ENCODE measurements at places on chromosomes 7 and 10.

DNA sequence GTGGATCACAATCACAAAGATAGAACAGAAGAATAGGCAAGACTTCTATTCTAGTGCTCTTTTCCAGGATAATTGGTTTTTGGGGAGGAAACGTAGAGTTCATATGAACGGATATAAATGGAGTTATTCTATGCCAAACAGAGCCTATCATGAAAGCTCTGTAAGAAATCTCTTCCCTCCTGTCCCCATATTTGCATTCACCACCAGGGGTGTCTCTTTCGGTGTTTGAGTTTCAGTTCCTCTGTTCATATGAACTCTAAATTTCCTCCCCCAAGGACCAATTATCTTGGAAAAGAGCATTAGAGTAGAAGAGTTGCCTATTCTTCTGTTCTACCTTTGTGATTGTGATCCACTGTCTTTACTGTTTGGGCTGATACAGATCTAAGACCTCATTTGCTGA lies 48.3 kb upstream of the CDC14C start:
- DNase-seq, result no peak

- no peak for DNase-seq
Measured at GRCh38 chr7:121006711-121007315, 18.3 kb downstream of the CPED1 start.

DNA sequence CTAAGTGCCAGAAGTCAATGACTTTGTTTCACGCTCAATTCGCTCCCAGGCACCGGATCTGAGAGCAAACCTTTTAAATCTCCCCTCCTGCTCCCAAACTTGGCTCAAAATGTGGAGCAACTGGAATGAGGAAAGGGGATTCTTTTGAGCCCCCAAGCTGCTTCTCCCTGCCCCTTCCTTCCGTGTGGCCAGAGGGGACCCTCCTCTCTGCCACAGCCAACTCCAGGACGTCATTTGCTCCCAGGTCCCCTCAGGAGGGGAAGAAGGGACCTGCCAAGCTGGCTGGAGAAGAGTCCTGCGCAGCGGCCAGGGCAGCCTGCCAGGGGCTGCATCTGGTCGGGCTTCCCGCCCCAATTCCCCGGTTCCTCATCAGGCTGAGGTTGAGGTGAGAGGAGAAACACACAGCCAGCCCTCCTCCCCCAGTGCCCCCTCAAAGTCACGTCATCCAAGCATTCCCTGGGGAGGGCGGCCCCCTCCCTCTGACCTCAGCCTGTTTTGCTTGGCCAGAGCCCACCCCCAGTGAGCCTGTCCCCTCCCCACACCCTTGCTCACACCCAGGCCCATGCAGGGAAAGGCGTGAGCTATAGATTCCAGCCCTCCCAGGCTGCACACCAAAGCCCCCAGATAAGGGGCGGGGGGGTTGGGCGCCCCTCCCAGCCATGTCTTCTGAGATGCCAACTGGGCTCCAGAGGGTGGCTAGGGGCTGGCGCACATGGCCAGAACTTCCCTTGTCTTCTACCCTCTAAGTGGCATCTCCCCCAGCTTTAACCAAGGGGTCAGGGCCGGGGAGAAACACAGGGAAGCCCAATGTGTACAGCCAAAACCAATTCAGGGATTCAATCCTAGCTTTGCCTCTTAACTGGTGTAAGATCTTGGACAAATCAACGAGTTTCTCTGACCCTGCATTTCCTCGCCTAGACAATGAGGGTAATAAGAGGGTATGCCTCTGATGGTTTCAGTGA lies 35.0 kb downstream of the SH3PXD2A start:
- DNase-seq, result no peak

DNA sequence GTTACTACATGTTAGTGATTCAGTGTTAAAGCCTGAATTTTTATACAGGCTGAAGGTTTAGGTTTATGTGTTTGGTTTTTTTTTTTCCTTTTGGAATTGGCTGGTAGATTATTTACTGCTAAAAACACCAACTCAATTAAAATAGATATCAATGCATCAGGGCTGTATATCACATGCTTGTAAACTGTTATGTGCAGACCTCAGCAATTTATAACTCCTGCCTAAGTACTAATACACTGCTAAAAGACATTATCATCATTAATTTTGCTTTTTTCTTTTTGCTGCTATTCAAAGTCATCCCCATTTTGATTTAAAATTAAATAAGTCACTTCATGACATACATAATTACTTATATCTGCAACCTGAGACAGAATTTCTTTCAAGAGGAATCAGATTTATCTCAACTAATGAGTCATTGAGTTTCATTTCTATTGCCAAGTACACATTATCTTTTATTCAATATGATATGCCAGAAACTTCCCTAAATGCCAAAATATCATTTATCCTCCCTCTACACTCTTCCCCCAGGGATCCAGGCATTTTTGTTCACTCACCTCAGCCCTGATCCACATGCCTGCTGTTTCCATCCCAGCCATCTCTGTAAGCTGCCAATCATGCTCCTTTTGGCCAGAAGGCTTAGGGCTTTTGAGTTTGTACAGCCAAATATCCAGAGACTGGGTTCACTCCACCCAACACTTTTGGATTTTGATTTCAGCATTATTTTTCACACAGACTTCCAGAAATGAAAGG lies 98.5 kb downstream of the POLR1F start:
- no peak for DNase-seq

GRCh38 chr10:2731940-2732339 lies 335.4 kb upstream of the PFKP start:
- no peak for DNase-seq

- DNase-seq, result no peak
Measured at GRCh38 chr10:65213170-65213569, 1692.0 kb downstream of the REEP3 start.

- no peak for DNase-seq
Measured at GRCh38 chr7:124930655-124931597, 1.3 kb upstream of the POT1 start.

- DNase-seq, result no peak
Measured at GRCh38 chr7:27933671-27934565, 194.0 kb downstream of the TAX1BP1 start.

DNA sequence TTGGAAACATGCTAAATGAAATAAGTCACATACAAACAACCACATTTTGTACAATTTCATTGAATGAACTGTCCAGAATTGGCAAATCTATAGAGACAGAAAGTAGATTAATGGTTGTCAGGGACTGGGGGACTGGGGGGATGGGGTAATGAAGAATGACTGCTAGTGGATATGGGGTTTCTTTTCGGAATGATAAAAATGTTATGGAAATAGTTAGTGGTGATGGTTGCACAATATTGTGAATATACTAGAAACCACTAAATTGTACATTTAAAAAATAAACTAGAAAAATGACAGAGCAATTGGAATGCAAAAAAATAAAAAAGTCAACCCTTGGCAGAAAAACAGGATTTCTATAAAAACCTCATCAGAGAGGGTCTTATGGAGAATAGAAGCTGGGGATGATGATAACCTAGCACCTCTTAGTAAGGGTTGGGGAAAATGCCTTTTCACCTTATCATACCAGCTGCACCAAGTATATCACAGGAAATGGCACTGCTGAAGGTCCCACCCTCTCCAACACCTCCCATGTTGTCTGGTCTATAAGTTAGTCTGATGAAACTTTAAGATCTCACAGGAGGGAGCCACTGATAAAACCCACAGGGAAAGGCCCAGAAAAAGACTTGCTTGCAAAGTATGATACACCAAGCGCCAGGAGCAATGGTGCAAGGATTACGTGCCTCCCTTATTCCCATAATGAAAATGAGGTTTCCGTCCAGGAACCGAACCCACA lies 23.1 kb upstream of the JAZF1 start:
- no peak for DNase-seq

DNA sequence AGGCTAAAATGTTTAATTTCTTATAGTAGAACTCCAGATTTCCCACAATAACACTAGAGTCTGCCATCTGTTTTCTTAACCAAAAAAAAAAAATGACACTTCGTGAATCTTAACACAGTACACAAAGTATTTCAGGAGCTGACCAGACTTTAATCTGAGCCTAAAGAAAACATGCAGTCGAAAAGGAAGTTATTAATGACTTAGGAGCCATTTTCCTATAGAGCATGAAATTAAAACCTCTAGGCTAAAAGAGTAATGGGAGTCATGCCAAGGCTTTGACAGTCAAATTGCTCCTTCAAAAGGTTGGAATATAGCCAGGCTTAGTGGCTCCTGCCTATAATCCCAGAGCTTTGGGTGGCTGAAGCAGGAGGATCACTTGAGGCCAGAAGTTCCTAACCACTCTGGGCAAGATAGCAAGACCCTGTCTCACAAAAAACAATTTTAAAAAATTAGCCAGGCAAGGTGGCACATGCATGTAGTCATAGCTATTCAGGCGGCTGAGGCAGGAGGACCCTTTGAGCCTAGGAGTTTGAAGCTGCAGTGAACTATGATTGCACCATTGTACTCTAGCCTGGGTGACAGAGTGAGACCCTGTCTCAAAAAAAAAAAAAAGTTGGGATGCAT lies 13.6 kb downstream of the MICU1 start:
- no peak for DNase-seq

DNA sequence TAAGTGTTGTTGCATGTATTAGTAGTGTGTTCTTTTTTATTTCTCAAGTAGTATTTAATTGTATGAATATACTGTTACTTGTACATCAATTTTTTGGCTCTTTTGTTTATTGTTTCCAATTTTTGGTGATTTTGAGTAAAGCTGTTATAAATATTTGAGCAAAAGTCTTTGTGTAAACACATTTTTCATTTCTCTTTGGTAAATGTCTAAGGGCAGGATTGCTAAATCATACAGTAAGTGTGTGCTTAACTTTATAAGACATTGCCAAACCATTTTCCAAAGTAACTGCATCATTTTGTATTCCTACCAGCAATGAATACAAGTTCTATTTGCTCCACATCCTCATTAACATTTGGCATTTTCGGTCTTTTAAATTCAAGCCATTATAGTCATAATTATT lies 92.8 kb downstream of the ICA1 start:
- DNase-seq, result no peak

DNA sequence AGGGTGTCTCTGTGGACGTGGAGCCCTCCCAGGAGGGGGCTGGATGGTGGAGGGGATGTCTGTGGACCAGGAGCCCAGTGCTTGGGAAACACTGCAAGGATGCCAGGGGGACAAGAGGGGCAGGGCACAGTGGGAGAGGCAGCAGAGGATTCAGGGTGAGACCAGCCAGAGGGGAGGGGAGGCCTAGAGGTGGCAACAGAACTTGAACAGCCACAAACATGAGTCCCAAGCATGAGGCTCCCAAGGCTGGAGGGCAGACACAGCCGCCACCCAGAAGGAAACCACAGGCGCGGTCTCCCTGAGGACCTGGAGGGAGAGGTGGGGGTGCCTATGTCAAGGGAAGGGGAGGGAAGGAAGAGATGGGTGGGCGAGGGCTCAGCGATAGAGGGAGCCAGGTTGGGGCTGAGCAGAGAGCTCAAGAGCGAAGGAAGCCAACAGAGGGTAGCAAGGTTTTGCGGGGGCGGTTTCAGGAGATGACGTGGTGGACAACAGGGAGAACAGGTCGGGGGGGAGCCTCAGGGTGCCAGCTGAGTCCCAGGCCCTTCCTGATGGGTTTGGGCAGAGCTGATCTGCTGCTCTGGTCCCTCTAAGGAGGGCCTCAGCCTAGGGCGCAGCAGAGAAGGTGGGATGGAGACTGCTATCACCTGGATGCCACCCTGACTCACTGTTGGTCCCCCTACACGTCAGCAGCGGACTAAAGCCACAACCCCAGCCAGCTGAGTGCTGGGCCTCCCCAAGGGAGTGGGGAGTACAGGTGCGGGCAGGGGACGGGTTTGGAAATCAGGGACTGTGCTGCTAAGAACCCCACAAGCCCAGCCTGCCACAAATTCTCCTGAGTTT lies 6.7 kb upstream of the PILRA start:
- DNase-seq, result no peak

DNA sequence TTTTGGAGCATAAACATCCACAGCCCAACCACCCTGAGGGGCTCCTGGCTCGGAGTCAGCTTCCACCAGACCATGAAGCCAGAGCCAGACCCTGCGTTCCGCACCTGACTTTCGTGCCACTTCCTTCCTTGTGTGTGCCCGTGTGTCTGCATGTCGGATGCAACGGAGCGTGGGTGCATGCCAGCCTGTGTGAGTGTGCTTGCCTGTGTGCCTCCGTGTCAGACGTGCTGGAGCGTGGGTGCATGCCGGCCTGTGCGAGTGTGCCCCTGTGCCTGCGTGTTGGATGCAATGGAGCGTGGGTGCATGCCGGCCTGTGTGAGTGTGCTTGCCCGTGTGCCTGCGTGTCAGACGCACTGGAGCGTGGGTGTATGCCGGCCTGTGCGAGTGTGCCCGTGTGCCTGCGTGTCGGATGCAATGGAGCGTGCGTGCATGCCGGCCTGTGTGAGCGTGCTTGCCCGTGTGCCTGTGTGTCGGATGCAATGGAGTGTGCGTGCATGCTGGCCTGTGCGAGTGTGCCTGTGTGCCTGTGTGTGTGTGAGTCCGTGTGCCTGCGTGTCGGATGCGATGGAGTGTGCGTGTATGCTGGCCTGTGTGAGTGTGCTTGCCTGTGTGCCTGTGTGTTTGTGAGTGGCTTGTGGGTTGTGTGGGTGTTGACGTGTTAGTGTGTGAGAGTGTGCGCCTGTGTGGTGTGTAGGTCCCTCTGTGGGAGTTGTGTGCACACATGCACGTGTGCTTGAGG lies 28.1 kb upstream of the KNDC1 start:
- DNase-seq, result no peak

- DNase-seq, result no peak
Measured at GRCh38 chr7:124137664-124138063, 104.8 kb upstream of the TMEM229A start.

DNA sequence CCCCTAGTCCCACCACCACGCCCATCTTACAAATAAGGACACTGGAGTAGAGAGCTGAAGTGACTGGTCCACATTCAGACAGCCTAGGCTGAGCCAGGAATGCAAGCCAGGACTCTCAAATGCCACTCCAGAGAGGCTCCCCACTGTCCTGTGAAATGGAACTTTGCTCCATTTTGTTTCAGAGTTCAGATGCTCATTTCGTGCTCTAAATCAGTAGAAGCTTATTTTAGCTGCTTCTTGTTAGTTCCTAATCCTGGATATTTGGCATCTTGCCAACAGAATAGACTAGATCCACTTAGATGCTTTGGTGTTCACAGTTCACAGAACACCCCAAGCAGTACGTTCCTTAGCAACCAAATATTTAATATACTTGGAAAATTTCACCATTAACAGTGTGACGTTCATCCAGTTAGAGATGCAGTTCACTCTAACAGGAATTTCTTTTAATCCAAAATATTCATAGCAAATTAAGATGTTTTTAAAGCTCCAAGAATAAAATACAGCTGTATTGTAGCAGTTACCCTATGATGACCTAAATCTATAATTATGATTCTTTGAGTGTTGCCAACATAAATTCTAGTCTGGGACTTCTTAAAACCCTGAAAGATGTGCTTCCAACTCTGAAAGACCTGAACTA lies 7.3 kb downstream of the MMP21 start:
- no peak for DNase-seq

- DNase-seq, result no peak
Measured at GRCh38 chr7:7740037-7740355, 21.6 kb upstream of the RPA3 start.

GRCh38 chr7:155209478-155210319 lies 88.0 kb upstream of the INSIG1 start:
- no peak for DNase-seq

GRCh38 chr10:93947524-93947923 lies 46.2 kb upstream of the PLCE1 start:
- DNase-seq, result no peak

- no peak for DNase-seq
Measured at GRCh38 chr10:62657244-62657835, 147.2 kb upstream of the ADO start.

- DNase-seq, result no peak
Measured at GRCh38 chr10:34252111-34252510, 563.0 kb downstream of the PARD3 start.

GRCh38 chr10:127937069-127937468 lies 30.2 kb downstream of the PTPRE start:
- no peak for DNase-seq
